ENCODE measurements at places on chromosomes 7 and 10. TPM values are rescaled to one million over a fixed set of nuclear protein-coding genes. Genes with fewer than 3 reads are reported as not detected.
A peak's percentile ranks its signal among the peaks of the same experiment; 100 is the strongest.

DNA sequence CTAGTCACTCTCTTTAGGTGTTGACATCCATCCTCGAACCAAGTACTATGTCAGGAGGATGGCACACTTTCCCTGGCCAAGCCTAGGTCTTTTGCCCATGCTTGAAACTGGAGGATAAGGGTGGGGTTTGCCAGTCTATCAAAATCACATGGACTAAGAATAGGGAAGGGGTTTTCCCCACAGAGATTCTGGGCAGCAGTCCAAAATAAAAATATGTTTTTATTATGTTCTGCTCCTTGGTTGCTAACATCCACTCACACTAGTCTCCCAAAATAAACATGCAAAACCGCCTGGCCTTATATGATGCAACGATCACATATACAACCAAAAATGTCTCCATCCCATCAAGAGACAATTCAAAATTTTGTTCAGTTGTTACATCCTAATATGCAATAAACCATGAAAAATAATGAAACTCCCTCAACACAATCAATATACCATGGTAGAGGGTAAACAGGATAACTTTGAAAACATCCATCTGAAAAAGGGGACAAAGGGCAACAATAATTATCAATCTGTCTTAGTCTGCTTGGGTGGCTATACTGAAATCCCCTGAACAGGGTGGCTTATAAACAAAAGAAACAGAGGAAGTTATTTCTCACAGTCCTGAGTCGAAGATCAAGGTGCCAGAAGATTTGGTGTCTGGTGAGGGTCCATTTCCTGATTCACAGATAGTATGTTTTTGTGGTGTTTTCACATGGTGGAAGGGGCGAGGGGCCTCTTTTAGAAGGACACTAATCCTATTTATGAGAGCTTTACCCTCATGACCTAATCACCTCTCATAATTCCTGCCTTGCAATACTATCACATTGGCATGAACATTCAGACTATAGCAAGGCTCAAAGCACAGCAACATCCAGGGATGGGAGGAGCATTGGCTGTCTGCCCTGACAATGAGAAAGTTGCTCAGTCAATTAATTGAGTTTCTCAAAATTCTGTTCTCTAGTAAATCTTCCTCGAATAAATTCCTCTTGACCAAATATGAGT is 159.3 kb downstream of the ETV1 start:
- no peaks in the 10 kb centered on the region for H3K36me3 ChIP-seq
- H3K27ac ChIP-seq: peak overlapping the region; percentile 69
- peaks cover 67% of the 10 kb centered on the region for H3K4me1 ChIP-seq
- H3K27me3 ChIP-seq: no peaks in the 10 kb centered on the region
- peak; percentile 68 for DNase-seq
- H3K4me3 ChIP-seq: peak overlapping the region; percentile 38

- H3K36me3 ChIP-seq: no peaks in the 10 kb centered on the region
- H3K27me3 ChIP-seq: peaks cover 7% of the 10 kb centered on the region
- no peak for DNase-seq
- no peaks in the 10 kb centered on the region for H3K4me1 ChIP-seq
- no peak overlapping the region for H3K4me3 ChIP-seq
These were observed 8.2 kb downstream of the ASB15 start for GRCh38 chr7:123609883-123610239.

DNA sequence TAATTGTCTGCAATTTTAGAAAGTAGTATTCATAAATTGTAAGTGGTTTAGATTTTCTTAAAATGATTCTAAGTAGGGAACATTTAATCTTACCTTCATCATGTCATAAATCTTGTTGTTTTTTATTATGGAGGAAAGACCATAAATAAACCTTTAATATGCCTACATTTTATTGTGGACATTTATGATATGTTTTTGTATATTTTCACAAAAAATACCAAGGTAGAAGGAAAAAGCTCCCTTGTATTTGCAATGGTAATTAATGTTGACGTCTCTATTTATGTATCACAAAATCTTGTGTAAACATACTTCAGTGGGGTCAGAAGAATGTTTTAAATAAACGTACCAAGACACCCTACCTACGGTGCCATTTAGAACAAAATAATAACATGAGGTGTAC is 155.7 kb upstream of the FAM171A1 start:
- peaks cover 24% of the 10 kb centered on the region for H3K27me3 ChIP-seq
- H3K4me3 ChIP-seq: no peak overlapping the region
- H3K36me3 ChIP-seq: no peaks in the 10 kb centered on the region
- no peaks in the 10 kb centered on the region for H3K4me1 ChIP-seq

GRCh38 chr7:70830060-70830395 is 301.9 kb upstream of the GALNT17 start:
- H3K4me1 ChIP-seq: peaks cover 6% of the 10 kb centered on the region
- no peak overlapping the region for H3K27ac ChIP-seq
- no peak for DNase-seq
- no peaks in the 10 kb centered on the region for H3K36me3 ChIP-seq
- H3K27me3 ChIP-seq: peaks cover 2% of the 10 kb centered on the region
- H3K4me3 ChIP-seq: no peak overlapping the region

DNA sequence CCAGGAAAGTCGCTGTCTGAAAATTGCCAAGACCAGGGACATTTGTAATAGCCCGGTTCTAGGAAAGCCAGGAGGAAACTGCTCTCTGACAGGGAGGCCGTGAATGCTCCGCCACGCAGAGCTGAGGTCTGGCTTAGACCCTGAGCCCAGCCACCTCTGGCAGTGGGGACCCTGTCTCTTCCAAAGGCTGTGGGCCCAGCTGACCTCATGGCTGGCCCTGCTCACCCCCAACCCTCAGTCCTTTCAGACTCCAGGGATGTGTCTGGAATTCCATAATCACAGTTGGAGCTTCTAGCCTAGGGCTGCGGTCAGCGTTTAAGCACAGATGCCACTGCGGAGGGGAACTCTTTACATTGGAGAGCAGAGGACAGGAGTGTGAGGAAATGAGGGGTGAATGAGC is 6.6 kb upstream of the VIPR2 start:
- no peaks in the 10 kb centered on the region for H3K27me3 ChIP-seq
- H3K27ac ChIP-seq: no peak overlapping the region
- peaks cover 5% of the 10 kb centered on the region for H3K36me3 ChIP-seq
- no peak for DNase-seq
- H3K4me1 ChIP-seq: no peaks in the 10 kb centered on the region
- no peak overlapping the region for H3K4me3 ChIP-seq

DNA sequence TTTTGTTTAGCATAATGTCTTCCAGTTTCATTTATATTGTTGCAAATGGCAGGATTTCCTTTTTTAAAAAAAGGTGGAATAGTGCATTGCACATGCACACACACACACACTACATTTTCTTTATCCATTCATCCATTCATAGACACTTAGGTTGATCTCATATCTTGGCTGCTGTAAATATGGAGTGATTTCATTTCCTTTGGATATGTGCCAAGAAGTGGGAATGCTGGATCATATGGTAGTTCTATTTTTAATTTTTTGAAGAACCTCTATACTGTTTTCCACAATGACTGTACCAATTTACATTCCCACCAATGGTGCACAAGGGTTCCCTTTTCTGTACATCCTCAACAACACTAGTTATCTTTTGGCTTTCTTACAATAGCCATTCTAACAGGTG is 68.9 kb downstream of the EBLN1 start:
- no peaks in the 10 kb centered on the region for H3K4me1 ChIP-seq
- no peak overlapping the region for H3K4me3 ChIP-seq
- no peaks in the 10 kb centered on the region for H3K27me3 ChIP-seq
- no peak overlapping the region for H3K27ac ChIP-seq
- H3K36me3 ChIP-seq: peaks cover 5% of the 10 kb centered on the region

GRCh38 chr7:159067576-159068487 is 76.8 kb downstream of the VIPR2 start:
- H3K4me1 ChIP-seq: no peaks in the 10 kb centered on the region
- H3K27me3 ChIP-seq: no peaks in the 10 kb centered on the region
- no peak for DNase-seq
- no peaks in the 10 kb centered on the region for H3K36me3 ChIP-seq
- H3K4me3 ChIP-seq: no peak overlapping the region
- H3K27ac ChIP-seq: no peak overlapping the region

DNA sequence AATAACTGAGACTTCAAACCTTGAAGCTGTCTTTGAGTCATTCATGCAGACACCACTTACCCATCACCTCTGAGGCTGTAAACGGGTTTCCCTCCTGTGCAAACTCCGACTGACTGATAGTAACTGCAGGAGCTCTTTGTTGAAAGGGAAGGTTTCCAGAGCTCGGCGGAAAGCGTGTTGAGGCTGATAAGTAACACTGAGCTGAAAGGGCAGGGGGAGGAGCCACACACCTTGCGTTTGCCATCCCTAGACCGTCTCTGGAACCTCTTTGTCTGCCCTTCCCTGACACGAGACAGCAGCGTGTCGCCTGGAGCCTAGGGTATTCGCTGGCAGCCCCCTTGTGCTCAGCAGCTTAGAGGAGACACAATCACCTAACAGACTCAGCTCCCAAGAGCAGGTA is 134.0 kb downstream of the PAXIP1 start:
- H3K27ac ChIP-seq: no peak overlapping the region
- no peaks in the 10 kb centered on the region for H3K4me1 ChIP-seq
- no peak overlapping the region for H3K4me3 ChIP-seq
- peaks cover 5% of the 10 kb centered on the region for H3K36me3 ChIP-seq

DNA sequence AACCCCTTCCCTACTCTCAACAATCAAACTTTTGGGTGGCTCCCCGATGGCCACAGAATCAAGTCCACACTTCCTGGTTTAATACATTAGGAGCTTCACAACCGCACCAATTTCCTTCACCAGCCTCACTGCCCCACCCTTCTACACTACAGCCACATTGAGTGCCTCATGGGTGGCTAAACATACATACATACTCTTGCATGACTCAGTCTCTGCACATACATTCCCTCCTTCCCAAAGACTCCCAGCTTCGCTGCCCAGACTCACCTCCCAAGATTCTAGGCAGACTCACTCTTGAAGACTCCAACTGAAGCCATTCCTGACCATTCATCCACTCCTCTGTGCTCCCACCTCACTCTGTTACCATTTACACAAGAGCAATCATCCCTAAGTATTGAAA is 15.9 kb downstream of the VPS41 start:
- no peaks in the 10 kb centered on the region for H3K27me3 ChIP-seq
- peaks cover 9% of the 10 kb centered on the region for H3K4me1 ChIP-seq
- no peak overlapping the region for H3K4me3 ChIP-seq
- DNase-seq: no peak
- peaks cover 17% of the 10 kb centered on the region for H3K36me3 ChIP-seq

DNA sequence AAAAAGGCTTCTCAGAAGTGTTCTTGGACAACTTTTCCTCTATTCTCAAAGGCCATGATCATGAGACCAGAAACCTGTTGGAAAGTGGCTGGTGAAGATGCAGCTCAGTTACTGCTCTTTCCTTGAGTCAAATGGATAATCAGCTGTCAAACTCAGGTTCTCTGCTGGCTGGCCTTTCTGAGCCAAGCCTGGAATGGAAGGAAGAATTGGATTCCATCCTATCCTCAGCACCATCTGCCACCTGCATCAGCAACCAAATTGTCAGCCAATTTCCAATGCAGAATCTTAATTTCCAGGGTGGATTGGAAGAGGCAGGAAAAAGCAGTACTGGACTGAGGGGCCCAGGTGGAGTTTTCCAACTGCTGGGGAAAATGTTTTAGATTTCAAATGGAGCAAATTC is 631.7 kb downstream of the KCNMA1 start:
- H3K4me1 ChIP-seq: peaks cover 24% of the 10 kb centered on the region
- peaks cover 25% of the 10 kb centered on the region for H3K36me3 ChIP-seq
- H3K27me3 ChIP-seq: no peaks in the 10 kb centered on the region
- H3K27ac ChIP-seq: no peak overlapping the region
- H3K4me3 ChIP-seq: no peak overlapping the region
- no peak for DNase-seq

DNA sequence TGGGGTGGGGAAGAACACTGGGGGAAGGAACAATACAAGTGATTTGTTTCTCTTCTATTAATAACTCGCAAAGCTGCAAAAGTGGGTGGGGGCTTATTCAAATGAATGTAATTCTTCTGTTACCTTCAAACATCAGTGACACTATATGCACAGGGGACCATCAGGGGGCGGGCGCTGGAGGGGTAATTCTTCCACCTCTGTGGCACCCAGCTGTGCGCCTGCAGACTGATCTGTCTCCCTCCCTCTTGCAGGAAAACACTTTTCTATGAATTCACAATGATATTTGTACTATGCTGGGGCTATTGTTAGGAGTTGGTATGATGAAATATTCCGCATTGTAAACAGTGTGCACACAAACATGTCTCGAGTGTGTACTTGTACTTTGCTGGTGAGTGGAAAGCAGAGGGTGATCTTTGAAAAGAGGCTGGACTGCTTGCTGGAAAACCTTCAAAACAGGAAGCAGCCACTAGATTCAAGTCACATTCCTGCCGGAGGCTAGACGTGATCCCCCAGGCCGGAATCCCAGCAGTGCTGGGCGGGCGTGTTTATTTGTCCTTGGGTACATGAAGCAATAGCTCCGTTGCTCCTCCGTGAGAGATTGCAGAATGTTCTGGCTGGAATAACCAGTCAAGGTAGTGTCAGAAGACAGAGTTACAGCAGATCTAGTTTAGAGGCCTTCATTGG is 15.8 kb upstream of the BNIP3 start:
- peak overlapping the region; percentile 70 for H3K4me3 ChIP-seq
- H3K27ac ChIP-seq: peak overlapping the region; percentile 56
- H3K36me3 ChIP-seq: no peaks in the 10 kb centered on the region
- peak; percentile 75 for DNase-seq

The LIPJ gene
- not detected for total RNA-seq

The ENTPD1 gene
- not detected for total RNA-seq

The RPP38 gene
- total RNA-seq: 11.0 TPM

The MGAM2 gene
- total RNA-seq: not detected

The CLEC2L gene
- total RNA-seq: not detected
